ENCODE measurements at places on chromosomes 1 and 21.

DNA sequence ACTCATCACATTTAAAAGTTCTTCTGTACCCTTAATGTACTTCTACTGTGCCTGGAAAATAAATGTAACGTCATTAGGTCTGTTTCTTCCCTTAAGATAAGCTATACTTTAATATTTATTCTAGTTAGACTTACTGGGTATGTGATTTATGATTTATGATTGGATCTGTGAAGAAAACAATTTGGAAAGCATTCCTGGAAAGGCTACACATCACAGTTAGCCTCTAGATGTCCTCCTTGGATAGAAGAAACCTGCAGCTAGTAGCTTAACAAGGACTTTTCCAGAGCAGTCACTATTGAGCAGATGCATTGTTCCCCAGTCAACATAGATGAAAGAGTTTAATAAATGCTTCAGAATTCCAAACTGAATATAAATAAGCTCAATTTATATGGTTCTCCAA is 22.2 kb upstream of the ABL2 start:
- DNase-seq: peak; percentile 51

GRCh38 chr1:242877229-242877628 is 352.7 kb upstream of the PLD5 start:
- no peak for DNase-seq

GRCh38 chr1:161388639-161389038 is 21.0 kb upstream of the CFAP126 start:
- no peak for DNase-seq

DNA sequence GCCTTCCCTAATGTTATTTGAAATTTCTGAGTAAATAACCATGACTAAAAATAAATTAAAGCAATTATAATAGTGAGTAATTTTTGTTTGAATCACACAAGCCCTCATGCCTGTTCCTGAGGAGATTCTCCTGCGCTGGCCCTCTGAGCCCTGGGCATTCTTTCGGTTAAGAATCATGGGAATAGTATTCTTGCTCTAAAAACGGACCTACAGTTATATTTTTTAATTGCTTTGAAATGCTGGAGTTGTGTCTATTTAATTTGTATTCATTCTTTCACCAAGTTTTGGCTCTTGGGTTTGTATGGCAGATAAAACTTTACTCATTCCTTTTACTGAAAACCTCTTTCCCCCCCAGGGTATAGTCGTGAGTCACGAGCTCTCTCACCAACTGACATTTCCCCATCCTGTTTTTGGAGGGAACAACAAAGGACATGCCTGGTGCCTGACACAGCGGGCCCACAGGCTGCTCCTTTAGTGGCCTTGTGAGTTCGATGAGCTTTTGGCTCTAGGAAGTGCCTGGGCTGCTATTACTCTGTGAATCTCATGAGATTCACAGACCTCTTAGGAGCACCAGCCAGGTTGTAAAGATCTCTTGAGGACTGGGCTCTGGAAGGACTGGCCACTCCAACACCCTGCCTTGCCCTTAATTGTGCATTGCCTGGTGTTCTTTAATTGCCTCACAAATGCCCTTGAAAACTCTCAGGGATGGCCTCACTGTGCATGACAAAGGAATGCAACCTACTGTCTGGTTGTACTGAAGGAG is 58.6 kb downstream of the DDR2 start:
- DNase-seq: peak; percentile 95

GRCh38 chr21:38760017-38760761 is 45.5 kb upstream of the ETS2 start:
- no peak for DNase-seq

GRCh38 chr1:108531444-108531843 is 28.5 kb upstream of the EEIG2 start:
- DNase-seq: no peak

GRCh38 chr1:47396671-47397196 is 19.4 kb upstream of the FOXE3 start:
- no peak for DNase-seq

GRCh38 chr1:6033986-6034749 is 11.5 kb upstream of the KCNAB2 start:
- no peak for DNase-seq

DNA sequence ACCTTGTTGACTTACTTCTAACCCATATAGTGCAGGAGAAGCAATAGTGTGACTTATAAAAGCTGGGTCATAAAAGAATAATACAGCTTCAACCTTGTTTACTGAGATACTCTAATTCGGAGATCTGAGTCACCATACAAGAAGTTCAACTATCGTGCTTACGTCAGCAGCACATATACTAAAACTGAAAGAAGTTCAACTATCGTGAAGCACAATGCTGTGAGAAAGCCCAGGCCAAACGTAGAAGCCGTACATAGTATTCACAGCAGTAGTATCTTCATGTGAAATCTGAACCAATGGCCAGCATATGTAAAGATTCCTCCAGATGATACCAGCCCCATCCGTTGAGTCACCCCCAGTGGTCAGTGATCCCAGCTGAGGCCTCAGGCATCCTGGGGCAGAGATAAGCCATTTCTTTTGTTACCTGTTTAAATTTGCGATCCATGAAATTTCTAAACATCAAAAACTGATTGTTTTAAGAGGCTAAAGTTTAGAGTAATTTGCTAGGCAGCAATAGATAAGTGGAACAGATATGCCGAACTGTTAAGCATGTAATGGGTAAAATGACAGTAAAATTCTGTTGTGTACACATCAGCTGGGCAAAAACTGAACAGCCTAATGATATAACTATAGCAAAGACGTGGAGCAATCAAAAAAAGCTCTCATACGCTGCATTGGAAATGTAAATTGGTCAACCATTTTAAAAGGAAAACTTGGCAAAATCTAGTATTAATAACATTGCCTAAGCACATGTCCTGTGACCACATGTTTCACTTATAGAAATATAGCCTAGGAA is 53.9 kb upstream of the SAMD13 start:
- peak; percentile 52 for DNase-seq

DNA sequence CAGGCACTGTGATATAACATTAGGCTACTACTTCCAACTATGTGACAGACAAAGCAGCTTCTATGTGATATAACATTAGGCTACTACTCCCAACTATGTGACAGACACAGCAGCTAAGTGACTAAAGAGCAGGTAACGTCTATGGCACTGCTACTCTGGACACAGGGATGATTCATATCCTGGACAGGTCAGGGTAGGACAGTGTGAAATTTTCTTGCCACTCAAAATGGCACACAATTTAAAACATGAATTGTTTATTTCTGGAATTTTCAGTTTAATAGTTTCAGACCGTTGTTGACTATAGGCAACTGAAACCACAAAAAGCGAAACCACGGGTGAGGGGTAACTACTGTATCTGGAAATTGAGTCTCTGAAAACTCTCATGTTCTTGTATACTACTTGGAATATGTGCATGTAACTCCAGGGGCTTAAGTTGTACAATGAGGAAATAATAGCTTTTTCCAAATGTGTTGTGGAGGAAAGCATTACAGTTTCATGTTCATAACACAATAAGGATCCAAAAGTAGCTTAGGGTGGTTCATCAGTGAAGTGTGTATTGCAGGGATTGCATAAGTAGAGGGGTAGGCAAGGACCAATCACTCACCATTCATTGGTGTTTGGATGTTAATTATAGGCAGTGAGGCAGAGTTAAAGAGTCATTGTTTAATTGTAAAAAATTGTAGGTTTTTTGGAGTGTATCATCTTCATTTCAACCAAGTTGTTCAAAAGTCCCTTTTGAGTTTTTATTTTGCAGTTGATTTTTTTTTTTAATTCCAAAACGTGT is 5.3 kb downstream of the DTL start:
- DNase-seq: no peak

DNA sequence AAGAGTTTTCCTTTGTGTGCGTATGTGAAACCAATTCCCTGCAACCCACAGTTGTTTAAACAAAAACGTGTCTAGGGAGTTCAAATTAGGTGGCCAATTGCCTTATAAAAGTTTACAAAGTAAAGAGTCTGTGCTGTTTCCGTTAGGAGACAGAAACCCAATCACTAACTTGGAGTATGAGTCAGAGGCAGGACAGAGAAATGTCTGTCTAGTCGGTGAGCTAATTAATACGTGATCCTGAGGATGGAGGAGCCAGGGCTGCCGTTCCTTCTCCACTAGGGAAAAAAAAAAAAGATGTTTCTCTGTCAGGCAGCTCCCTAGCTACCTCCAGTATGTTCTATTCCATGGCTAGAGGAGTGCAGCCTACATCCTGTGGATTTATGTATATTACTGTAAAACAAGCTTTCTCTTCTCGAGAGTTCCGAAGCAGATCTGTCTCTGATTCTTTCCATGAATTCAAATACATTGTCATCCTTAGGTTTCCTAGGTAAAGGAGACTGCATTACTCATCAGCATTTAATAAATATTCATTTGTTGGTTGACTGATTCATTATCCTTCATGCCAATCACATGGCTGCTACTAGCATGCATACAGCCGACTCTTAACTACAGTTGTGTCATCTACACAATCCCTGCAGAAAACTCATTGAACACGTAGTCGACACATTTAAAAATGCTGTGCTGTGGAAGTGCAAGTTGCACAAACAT is 430.6 kb downstream of the KIF26B start:
- no peak for DNase-seq

- no peak for DNase-seq
Measured at GRCh38 chr1:15835205-15835740, 12.2 kb upstream of the SPEN start.

- peak; percentile 10 for DNase-seq
Measured at GRCh38 chr1:39576016-39576657, 453 bp downstream of the PABPC4 start.

DNA sequence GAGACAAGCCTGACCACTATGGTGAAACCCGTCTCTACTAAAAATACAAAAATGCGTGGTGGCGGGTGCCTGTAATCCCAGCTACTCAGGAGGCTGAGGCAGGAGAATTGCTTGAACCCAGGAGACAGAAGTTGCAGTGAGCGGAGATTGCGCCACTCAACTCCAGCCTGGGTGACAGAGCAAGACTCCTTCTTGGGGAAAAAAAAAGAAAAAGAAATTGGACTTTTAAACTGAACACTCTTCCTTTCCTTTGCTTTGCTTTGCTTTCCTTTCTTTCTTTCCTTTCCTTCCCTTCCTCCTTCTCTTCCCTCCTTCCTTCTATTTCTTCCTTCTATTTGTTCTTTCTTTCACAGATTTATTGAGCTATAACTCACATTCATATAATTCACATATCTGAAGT is 43.3 kb upstream of the PUM1 start:
- DNase-seq: no peak

- DNase-seq: peak; percentile 4
Measured at GRCh38 chr1:40740039-40740996, 43.3 kb upstream of the KCNQ4 start.

- DNase-seq: no peak
Measured at GRCh38 chr21:43376478-43376882, 50.5 kb downstream of the SIK1 start.

GRCh38 chr1:31712068-31712467 is 8.3 kb upstream of the COL16A1 start:
- peak; percentile 67 for DNase-seq

DNA sequence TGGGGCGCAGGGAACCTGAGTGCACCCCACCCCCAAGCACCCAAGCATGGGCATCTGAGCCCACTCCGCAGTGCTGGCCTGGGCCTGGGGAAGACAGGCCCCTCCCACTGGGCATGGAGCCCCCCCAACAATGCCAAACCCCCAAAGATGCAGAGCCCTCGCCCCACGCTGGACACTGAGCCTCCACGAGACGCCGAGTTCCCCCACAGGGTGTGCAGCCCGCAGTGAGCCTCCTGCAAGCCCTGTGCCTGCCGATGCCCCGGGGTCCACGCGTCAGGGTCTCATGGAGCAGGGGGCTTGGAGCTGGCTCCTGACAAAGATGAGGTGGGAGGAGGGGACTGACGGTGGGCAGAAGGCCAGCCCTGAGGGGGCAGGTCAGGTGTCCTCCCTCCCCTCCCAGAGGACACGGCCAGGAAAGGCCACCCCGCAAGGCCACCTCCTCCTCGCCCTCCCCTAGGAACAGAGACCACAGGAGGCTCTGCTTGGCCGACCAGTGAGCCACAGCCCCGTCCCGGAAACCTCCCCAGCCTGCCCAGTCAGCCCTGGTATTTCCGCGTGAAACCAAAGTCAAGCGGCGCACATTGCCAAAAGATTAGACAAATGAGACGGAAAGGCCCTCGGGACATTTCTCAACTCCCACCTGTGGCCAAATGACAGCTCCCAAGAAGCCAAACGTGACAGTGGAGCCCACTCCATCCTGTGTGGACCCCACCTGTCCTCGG is 33.4 kb downstream of the MEGF6 start:
- DNase-seq: no peak

DNA sequence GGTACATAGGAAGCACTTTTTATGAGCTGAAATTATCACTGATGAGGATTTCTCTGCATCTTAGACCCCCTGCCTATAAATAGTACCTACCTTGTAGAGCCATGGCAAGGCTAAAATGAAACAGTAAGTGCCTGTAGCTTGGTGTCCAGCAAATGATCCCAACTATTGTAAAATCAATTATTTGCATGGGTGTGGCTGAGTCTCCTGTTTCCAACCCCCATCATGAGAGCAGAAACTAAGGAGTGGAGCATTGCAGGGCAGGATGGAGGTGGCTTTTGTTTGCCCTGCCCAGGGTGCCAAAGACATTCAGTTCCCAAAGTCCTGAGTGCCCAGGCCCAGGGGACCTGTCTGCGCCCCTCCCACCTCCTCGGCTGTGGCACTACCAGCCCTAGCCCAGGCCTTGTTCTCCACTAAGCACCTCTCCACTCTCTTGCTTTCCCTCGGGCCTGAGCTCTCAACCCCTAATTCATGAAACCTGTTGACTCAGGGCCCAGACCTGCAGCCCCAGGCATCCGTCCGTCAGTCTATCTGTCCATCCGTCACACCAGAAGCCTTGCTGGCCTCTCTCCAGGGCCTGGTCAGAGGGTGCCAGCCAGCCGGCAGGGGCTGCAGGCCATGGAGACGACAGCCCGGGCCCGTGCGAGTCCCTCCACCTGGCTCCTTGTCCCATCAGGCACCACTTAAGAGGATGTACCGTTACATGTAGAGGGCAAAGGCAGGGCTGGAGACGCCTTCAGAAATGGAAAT is 39.6 kb downstream of the PAX7 start:
- DNase-seq: no peak

GRCh38 chr1:166167572-166167925 is 748 bp upstream of the FAM78B start:
- DNase-seq: no peak

GRCh38 chr21:45430521-45431501 is 25.8 kb downstream of the COL18A1 start:
- no peak for DNase-seq

DNA sequence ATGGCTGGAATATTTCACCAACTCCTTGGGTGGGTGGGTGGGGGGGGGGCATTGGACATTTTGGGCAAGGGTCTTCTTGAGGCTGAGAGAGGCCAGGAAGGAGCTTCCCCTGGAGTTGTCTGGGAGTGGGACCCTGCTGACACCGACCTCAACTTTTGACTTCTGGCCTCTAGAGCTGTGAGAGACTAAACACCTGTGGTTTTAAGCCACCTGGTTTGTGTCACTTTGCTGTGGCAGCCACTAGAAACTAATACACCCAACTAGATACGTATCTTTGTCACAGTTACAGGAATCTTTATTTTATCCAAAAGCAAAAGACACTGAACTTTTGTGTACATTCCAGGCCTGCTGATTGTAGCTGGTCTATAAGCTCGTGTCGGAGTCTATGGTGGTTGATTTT is 9.9 kb upstream of the RIPK4 start:
- DNase-seq: no peak

- no peak for DNase-seq
Measured at GRCh38 chr1:185693654-185694053, 40.5 kb upstream of the HMCN1 start.

Data from fibroblast of gingiva (primary cell).